ENCODE measurements at places on chromosomes 5 and 9.

DNA sequence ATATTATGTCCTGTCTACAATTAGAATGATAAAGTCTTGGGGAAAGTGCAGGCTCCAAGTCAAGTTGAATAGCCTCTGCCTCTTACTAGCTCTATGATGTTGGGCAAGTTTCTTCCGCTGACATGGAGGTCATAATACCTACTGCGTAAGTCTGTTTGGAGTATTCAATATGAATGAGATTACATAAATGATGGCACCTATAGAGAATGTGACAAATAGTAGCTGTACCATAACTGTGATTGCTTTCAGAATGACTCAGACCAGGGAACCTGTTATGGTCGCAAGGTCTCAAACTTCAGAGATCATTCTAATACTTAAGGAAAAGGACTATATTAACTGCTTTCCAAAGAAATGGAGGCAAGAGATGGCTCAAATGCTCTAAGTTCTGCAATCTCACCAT, 94.0 kb upstream of the ABCA1 start:
- DNase-seq: no peak

DNA sequence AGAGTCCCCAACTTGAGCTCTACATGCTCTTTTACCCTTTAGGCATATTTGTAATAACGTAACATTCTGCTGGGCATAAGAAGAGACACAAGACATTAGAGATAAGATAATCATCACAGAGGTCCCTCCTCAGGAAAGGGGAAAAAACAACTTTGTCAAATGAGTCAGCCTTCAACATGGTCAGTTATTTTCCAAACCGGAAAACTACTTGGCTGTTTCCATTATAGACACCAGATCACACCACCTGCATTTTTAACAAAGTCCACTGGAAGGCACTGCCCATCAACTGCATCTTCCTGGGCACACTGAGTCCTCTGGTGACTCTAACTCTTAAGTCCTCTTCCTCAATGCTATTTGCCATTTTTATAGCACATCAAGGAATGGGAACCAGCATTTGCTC, 221.8 kb downstream of the FAM114A2 start:
- no peak for DNase-seq

DNA sequence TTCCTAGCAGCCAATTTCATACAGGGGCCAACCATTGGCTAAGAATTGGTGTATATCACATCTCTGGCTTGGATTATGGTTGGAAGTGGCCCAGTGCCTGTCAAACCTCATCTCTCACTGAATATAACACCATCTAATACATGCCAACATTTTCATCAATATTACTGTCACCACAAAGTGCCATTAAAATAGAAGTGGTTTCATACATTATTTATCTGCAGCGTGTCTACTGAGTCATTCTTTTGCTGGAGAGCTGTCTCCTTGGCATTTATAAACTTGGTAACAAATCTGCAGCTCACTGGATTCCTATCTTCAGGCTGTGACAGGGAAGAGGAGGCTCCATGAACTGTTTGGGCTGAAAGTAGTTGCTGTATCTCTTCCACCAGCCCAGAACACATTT, 70.9 kb downstream of the PTTG1 start:
- no peak for DNase-seq

GRCh38 chr5:72844218-72844603, 27.8 kb downstream of the TNPO1 start:
- DNase-seq: no peak

DNA sequence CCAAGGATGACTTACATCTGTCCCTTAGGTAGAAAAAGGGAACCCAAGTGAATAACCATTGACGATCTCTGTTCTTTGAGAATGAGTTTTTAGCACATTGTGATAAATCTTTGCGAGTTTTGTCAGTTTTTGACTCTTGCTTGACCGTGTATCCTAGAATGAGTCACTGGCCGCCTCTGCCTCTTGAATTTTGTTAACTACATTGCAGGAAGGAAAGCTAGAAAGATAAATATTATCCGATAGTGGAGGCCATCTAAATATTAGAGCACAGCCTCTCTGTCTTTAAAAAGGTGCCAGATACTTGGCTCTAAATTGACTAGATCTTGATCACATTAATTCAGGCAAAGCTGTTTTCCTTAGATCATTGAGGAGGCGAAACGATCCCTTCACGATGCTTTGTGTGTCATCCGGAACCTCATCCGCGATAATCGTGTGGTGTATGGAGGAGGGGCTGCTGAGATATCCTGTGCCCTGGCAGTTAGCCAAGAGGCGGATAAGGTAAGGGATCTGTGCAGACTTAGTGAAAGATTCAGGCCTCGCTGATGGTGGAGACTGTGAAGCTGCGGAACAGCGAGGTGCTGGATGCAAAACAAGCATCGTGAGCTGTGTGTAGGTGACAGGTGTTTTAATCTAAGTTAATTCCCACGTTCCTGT, 12.2 kb downstream of the CCT5 start:
- DNase-seq: no peak

DNA sequence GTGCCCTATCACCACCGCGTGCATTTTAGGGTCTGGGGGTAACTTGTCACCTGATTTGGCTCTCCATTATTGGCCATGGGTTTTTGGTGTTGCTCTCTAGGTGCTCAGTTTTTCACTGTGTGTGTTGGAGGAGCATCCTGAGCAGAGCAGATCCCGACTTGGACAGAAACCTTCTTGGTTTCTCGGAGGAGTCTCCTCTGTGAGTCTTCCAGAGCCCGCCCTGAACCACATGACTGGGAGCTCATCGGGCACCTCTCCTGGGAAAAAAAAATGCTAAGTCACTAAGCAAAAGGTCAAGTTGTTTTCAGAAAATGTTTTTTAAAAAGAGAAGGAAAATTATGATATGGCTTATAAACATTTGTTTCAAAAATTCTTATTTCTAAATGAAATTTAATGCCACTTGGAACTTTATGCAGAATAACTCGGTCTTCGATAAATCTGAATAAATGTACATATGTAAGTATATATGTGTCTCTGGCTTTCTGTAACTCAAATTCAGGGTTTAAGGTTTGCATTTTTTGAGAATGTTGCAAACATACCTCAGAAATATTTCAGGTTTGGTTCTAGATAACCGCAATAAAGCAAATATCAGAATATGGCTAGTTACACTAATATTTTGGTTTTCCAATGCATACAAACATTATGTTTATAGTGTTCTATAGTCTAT, 255.2 kb downstream of the AUH start:
- DNase-seq: no peak

- no peak for DNase-seq
These were observed 972.4 kb upstream of the ACO1 start for GRCh38 chr9:31412081-31412480.

DNA sequence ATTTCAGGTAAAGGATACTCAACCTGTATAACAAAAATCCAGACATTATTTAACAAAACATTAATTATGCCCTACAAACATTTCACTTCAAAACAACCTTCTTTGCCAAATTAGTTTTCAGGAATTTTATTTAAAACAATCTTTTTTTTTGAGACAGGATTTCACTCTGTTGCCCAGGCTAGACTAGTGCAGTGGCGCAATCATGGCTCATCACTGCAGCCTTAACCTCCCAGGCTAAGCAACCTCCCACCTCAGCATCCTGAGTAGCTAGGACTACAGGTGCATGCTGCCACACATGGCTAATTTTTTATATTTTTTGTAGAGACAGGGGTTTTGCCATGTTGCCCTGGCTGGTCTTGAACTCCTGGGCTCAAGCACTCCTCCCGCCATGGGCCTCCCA, 3.9 kb downstream of the FNIP1 start:
- no peak for DNase-seq

- no peak for DNase-seq
These were observed 4.1 kb downstream of the FAM78A start for GRCh38 chr9:131272212-131272611.

- no peak for DNase-seq
These were observed 68.9 kb downstream of the FBXO38 start for GRCh38 chr5:148452499-148453193.

- DNase-seq: no peak
These were observed 9.5 kb upstream of the GLDC start for GRCh38 chr9:6655036-6655435.

GRCh38 chr5:90528601-90529193, 687 bp downstream of the LYSMD3 start:
- DNase-seq: no peak

DNA sequence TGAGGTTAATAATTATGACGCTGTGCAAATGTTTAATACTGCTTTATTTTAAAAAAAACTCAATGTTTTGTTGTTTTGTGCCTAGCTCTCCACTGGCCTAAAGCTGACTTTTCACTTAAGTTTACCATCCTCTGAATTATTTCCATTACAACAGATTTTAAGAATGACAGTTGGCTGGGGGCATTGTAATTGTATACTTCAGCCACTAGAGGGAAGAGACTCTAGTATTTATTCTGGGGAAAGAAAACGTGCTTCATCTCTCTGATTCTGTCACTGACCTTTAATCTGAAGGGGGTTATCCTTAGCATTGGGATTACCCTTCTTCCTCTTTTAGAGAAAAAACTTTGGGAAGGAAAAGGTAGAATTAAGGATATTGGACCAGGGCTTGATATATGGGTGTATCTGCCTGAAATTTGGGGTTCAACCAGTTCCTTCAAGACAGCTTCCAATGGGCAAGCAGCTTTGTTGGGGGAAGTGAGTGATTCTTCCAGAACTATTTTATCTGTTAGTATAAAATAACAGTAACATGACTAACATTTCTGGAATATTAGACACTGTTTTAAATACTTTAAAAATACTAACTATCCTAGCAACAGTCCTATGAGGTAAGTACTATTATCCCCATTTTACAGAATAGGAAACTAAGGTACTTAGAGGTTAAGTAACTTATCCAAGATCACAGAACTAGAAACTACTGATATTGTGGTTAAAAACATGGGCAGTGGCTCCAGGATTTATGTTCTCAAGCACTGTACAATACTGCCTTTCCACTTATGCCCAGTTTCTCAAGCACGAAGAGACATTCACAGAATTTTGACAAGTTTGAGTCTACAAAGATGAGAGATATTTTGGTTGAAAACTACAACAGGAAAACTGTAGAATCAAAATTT, 208.4 kb downstream of the CD180 start:
- no peak for DNase-seq

DNA sequence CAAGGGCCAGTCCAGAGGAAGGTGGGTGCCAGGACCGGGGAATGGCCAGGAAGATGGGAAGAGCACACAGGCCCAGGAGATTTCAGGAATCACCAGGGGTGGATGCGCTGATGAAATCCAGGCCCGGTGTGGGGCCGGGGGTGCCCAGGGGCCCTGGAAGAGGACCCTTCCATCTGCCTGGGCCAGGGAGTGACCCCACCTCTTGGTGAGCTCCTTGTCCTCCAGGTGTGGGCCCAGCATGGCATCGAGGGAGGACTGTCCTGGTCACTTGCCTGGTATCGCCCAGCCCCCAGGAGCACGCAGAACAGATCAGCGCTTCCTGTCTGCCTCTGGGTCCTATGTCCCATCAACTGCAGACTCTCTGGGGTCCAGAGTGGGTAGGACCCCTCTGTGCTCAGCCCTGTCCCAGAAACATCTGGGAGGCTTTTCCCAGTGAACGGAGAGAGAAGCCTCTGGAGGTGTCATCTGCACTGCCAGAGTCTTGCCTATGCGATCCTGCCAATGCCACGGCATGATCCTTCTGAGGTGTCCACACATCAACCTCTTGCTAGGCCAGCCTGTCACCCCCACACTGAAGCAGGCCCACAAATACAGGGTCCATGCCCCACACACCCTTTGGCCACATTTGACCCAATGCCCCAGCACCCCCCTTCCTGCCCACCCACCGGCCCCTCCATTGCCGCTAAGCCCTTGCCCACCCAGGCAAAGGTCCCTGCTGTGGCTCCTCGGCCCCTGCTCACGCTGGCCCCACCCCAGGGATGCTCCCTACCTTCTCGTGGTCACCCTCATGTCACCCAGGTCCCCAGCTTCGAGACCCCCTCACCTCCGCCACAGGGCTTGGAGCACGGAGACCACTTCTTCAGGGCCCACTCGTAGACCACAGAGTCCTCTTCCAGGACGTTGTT, 67.2 kb downstream of the ZNF354C start:
- no peak for DNase-seq

DNA sequence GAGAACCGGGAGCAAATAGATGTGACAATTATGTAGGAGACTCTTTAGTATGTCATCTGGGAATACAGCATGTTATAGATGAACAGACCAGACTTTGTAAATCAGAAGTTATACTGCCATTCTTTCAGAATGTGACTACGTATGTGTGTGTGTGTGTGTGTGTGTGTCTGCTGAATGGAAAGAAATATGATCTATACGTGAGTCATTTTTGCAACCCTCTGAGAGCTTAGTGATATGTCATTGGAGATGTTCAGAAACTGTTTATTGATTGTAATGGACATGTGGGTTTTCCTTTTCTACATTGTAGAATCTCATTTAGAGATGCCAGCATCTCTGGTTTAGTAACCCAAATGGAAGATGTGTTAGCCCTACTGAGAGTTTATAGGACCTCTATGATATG, 731.5 kb downstream of the TLE1 start:
- no peak for DNase-seq

DNA sequence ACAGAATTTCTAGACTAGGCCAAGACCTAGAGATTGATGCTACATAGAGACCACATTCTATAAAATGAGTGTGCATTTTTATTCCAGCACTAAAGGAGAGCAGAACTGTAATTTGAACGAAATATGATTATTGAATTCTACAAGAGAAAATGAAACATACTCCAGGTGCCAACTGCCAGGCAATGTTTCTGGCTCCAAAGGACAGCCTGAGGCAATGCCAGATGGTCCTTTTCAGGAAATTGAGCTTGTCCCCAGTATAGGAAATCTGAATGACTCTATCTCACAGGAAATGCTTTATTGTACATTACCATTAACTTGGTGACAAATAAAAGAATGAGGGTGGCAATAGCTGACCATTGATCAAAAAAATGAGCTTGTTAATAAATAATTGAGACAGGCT, 28.8 kb upstream of the RASGRF2 start:
- no peak for DNase-seq

- DNase-seq: no peak
These were observed 12.1 kb upstream of the TNFAIP8 start for GRCh38 chr5:119343766-119344165.

GRCh38 chr5:116411101-116411571, 163.5 kb downstream of the SEMA6A start:
- DNase-seq: no peak

DNA sequence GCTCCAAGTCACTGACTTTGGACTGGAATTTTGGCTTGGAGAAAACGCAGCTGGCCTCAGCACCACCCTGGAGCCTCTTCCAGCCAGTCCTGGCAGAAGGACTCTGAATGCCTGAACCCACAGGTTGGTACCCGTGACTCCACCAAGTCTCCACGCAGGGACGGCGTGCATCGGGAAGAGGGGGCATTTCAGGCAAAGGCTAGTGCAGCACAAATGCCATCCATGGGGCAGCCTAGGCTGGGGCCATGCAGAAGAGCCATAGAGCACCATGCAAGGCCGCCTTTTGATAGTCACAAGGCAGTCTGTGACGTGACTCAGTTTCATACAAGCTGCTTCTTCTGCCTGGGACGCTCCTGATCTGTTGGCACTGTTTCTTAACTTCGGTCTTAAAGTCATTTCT, 28.0 kb downstream of the GDNF start:
- DNase-seq: no peak
